ENCODE measurements at places on chromosomes 2 and 18.

DNA sequence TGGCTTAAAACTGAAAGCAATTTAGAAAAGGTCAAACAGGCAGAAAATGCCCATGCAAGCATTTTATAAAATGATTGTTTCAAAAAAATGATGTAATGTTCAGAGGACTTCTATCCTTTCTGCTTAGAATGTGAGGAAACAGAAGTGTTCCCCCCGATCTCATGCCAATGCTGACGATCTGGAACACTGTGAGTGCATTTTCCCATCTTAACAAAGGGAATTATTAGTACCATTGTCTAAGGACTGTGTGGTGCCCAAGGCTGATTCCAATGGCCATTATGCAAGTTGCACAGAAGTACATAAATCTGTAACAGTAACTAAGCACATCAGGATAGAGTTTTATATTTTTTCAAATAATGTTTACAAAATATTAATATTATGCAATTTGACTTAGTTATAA is 185.3 kb downstream of the MYT1L start:
- DNase-seq, result no peak

GRCh38 chr2:172179045-172179701 is 76.5 kb upstream of the DLX2 start:
- no peak for DNase-seq

GRCh38 chr2:206477296-206477695 is 34.0 kb downstream of the ADAM23 start:
- DNase-seq, result no peak

GRCh38 chr2:168198476-168199207 is 48.8 kb downstream of the STK39 start:
- DNase-seq, result no peak

- DNase-seq, result no peak
These were observed 263.6 kb downstream of the LPIN1 start for GRCh38 chr2:12010059-12010458.

- DNase-seq, result no peak
These were observed 2.3 kb downstream of the INPP5D start for GRCh38 chr2:233062451-233062850.

All from right cardiac atrium (tissue), 5 donors.